ENCODE measurements at places on chromosomes 5 and 9.

- peak; percentile 77 for DNase-seq
These were observed 66.3 kb upstream of the PAPPA start for GRCh38 chr9:116087246-116087645.

DNA sequence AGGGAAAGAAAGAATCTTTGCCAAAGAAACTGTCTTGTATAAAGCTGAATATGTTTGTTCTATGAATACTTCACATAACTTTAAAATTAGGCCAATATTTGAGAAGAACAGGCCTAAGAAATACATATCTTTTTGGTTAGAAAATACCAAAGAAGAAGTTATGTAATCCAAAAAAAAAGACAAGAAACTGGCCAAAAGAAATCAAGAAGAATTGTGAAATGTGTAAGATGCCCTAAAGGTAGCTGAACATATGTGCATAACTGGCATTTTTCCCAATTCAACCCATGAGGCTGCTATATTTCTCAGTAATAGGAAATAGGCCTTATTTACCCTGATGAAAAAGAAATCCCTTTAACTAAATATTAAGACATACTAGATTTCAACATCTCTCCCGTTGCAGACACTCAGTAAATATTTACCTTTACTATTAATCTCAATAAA lies 290.0 kb downstream of the CETN3 start:
- DNase-seq: no peak

DNA sequence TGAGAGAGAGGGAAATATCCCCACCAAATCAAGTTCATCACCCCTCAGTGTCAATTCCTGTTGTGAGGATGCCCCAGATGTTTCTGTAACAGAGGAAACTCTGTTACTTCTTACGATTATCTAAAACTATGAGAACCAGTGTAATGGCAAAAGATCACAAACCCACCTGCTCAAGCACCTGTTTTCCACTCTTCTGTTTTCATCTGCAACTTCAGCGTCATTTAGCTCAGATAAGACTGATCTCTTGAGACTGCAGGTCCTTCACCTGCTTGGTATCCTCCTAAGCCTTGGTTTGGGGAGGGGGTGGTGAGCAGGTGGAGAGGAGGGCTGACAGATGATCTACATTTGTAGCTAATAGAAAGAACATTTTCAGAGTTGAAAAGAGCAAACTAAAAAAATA lies 229.3 kb downstream of the SLF1 start:
- no peak for DNase-seq

DNA sequence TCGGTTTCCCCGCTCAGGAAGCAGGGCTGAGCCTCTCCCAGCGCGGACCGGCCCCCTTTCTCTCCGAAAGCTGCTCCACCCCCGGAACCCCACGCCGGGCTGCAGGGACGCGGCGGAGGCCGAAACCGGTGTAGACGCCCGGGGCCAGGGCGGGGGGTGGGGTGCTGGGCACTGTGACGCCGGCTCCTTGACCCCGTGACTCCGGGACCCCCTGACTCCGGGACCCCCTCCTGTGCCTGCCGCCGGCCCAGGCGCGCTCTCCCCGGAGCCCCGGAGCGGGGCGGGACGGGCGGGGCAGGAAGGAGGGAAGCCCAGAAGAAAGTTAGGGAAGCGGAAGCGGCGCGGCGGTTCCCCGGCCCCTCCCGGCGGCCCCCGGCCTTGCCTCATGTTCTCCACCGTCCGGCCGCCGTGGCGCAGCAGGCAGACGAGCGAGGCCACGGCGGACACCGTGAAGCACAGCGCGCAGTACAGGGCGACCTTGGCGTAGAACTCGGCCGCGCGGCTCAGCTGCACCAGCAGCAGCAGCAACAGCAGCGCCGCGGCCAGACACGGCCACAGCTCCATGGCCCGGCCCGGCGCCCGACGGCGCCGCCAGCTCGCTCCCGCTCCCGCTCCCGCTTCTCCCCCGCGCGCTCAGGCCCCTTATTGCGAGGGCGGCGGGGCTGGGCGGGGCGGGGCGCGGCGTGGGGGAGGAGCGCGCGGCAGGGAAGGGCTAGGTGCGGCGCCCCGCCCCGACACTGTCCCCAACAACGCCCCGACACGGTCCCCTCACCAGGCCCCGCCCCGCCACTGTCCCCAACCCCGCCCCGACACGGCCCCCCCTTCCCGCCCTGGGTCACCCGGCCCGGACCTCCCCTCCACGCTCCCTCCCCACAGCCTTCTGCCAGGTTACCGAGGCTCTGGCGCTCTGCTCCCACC lies at the start of gene AGPAT2:
Gene AGPAT2 (minus strand): TSS at position 664 of the 918 bp plus-strand sequence. CDS start 100 bp downstream, at position 564.
- no peak for DNase-seq

- DNase-seq: no peak
These were observed 1864.1 kb downstream of the EFNA5 start for GRCh38 chr5:105806596-105806995.

- no peak for DNase-seq
These were observed at the start of gene DBN1 for GRCh38 chr5:177473443-177474001. Gene DBN1 (minus strand): TSS chr5:177473634. CDS start chr5:177473521, 113 bp downstream.

DNA sequence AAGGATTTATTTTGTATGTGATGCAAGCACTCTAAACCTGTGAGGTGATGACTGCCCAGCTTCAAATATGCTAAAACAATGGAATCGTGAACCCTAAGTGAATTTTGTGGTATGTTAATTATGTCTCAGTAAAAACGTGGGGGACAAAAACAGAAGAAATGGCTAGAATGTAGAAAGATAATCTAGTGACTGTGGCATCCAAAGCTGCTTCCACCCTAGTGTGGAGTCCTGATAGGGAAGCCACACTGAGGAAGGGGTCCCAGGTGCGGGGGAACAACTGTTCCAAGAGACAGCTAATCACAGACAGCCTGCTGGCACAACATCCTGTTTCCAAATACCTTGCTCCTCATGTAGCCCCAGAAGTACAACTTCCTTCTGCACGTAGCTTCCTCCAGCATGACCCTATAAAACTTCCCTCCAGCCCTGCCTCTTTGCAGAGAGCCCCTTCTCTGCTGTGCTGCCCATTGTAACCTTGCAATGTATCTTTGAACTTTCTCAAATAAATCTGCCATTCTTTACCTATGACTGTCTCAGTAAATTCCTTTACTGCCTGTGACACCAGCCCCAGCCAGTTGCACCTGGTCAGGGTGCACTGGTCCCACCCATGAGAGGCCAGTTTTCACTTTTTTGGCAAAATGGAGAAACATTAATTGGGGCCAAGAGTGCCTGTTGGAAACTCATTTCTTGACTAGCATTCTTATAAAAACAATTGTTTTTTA lies 4.9 kb downstream of the GMCL2 start:
- no peak for DNase-seq

GRCh38 chr5:109089191-109089590 lies 320.6 kb downstream of the PJA2 start:
- DNase-seq: no peak

DNA sequence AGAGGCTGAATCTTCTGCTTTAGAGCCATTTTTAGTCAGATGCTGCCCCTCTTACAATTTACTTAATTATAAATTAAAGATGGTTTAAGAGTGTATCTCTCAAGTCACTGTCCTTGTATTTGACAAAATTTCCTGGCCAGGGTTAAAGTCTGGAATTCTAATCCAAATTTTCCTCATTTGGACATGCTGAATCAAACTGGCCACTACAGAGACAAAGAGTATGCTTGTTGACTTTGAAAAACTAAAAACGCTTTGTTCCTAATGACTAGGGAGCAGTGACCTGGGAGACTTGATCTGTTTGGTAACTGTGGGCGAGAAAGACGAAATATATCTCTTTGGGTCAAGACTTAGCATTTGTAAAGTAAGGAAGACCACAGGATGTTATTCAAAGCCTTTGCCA lies 303.2 kb downstream of the ZSWIM6 start:
- DNase-seq: no peak

DNA sequence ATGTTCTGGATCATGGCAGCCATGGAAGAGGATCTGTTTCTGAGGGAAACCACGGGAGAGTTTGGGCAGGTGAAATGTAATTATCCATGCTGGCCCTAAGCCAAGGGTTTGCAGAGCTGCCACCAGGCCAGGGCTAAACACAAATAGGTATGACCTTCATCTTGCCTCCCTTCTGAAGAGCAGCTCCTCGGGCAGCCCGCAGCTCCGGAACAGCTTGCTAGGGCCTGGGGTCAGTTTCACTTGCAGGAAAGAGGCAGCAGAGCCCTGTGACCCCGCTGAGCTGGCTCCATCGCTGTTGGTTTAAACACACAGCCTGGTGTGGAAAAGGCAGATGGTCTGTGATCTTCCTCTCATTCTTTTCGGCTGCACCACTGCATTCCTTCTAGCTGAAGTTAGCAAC lies 141.4 kb downstream of the TMEM38B start:
- no peak for DNase-seq

DNA sequence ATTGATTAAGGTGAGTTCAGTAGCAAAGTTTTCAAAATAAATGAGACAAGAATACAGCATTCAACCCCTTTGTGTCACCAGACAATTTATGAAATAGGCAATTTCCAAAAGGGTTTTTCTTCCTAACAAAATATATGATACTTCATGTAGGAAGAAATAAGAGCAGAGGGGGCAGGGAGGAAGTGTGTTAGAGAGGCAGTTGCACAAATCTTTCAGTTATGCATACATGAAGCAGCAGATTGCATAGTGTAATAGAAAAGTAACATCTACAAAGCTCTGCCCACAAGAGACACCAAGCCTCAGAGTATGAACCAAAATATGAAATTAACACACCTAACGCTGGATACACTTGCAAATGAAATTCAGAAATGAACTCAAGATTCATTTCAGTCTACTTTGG lies 157.0 kb downstream of the DENND1A start:
- no peak for DNase-seq

- no peak for DNase-seq
These were observed 1426.5 kb upstream of the C9orf72 start for GRCh38 chr9:28999806-29000205.

DNA sequence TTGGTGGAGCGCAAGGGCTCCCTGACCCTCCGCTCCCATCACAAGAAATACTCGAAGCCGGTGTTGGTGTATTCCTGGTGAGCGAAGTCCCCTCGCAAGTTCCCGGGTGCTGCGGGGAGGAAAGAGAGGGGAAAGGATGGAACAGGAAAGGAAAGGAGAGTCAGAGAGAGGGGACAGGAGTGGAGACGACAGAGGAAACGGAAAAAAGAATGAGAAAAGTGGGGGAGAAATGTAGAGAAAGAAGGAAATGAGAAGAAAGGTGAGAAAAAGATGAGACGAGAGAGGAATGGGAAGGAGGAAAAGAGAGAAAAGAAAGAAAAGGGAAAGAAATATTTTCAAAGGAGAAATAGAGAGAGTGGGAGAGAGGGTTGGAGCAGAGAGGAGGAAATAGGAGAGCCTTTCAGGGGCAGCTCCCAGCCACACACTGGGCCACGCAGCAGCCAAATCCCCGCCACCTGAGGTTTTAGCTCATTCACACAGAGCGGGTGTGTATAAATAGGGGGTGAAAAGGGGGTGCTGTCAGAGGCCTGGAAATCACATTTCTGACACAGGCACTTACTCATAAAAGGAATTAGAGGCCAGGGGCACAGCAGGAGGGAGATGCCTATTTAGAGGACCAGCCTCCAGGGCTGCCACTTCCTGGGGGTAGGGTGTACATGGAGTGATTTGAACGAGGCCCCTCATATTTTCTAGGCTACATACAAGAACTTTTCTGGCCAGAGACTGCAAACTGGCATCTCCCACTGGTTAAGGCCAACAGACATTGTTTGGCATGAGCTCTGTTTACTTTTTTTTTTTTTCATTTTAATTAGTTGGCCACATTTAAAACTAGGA lies 555 bp downstream of the CFAP95 start:
- no peak for DNase-seq

- DNase-seq: no peak
These were observed 14.3 kb downstream of the RASGEF1C start for GRCh38 chr5:180194410-180195345.

GRCh38 chr9:7570107-7570720 lies 229.4 kb downstream of the DMAC1 start:
- DNase-seq: no peak

DNA sequence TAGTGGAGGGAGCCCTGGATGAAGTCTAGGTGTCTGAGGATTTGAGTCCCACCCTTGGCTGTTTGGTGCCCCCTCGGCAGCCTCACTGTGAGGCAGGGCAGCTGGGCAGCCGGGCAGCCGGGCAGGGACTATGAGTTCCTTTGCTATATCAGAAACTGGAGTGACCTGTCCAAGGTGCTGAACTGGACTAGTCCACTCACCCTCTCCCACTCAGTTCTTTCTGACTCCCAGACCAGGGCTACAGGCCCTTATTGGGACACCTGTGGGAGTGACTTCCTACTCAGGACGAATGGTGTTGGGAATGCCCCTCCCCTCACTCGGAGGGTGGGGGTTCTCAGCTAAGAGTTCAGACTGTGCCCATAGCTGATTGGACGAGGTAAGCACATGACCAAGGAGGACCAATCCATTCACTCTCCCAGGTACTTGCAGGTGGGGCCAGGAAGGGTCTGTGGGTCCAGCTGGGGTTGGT lies 34.1 kb upstream of the RAPGEF1 start:
- DNase-seq: no peak

DNA sequence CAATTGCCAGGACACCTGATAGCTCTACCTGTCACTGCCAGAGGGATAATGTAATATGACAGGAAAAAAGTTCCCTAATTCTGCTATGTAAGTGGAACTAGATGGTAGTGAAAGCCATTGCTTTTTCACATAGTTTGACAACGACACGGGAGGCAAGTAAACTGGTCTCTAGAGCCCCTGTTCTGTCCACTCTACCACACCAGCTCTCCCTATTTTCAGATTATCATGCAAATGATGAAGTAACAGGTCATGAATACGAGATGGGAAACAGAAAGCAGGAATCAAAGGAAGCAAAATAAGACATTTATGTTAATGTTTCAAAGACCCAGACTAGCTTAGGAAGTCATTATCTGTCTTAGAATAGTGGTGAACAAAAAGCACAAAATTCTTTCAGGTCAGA lies 56.2 kb downstream of the TAF11L14 start:
- no peak for DNase-seq

DNA sequence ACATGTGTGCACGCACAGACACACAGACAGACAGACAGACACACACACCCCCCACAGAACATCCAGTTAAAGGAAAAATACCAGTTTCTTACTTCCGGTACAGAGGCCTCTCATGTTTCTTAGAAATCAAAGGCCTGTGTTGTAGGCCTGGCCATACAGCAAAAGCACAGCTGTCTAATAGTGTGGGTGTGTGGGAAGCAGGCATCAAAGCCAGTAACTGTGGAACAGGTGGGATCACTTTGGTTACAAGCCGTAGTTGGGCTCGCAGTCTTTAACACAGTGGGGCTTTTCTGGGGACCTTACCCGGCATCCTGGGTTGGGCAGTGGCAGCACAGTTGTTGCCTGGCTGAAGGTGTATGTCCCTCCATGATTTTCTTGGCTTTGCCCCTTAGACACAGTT lies 55.2 kb downstream of the FBXL7 start:
- no peak for DNase-seq

- DNase-seq: no peak
These were observed 245.5 kb downstream of the SLF1 start for GRCh38 chr5:94863951-94864350.

GRCh38 chr5:82325996-82326395 lies 47.8 kb upstream of the RPS23 start:
- no peak for DNase-seq

DNA sequence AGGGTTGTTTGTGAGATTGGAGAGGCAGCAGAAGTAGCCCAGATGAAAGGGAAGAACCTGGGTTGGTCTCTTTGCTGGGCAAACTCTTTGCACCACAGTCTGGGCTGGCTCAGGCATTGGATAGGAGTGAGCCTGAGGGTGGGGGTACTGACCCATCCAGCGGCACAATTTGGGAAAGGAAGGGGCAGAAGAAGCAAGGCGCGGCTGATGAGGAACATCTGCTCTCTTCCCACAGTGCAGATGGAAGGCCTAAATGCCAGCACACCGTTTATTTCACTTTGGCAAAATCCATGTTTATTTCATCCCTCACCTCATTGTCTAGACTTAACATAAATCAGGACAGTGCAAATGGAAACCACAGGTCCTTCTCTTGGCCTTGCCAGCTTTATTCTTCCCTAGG lies 32.3 kb downstream of the PALM2AKAP2 start:
- no peak for DNase-seq

All from epithelial cell of prostate (primary cell).